Gastrocnemius medialis (tissue), 4 donors: ENCODE measurements at places on chromosomes 7 and 10. TPM values are rescaled to one million over a fixed set of nuclear protein-coding genes. Genes with fewer than 3 reads are reported as not detected.

ZNF804B gene
- total RNA-seq = not detected

LRRD1 gene
- total RNA-seq = not detected

ITIH5 gene
- 14.0 TPM for total RNA-seq

GRCh38 chr10:43282881-43283280 is 16.0 kb upstream of the RASGEF1A start:
- no peak overlapping the region for H3K4me3 ChIP-seq
- H3K27me3 ChIP-seq = peaks cover 17% of the 10 kb centered on the region
- H3K27ac ChIP-seq = no peak overlapping the region
- H3K4me1 ChIP-seq = no peaks in the 10 kb centered on the region
- H3K36me3 ChIP-seq = no peaks in the 10 kb centered on the region
- no peak for DNase-seq

HECW1 gene
- 1.8 TPM for total RNA-seq

TRIL gene
- total RNA-seq = 0.85 TPM

SKIDA1 gene
- total RNA-seq = not detected

- no peaks in the 10 kb centered on the region for H3K27me3 ChIP-seq
- peak; percentile 71 for DNase-seq
- H3K4me1 ChIP-seq = no peaks in the 10 kb centered on the region
- no peak overlapping the region for H3K27ac ChIP-seq
Observed at GRCh38 chr7:102272075-102272916, 14.4 kb upstream of the SH2B2 start.

GRCh38 chr7:99406557-99406956 is 1.8 kb downstream of the PDAP1 start:
- H3K27ac ChIP-seq = no peak overlapping the region
- DNase-seq = no peak
- no peaks in the 10 kb centered on the region for H3K36me3 ChIP-seq
- no peak overlapping the region for H3K4me3 ChIP-seq
- H3K4me1 ChIP-seq = peaks cover 43% of the 10 kb centered on the region
- no peaks in the 10 kb centered on the region for H3K27me3 ChIP-seq

DNA sequence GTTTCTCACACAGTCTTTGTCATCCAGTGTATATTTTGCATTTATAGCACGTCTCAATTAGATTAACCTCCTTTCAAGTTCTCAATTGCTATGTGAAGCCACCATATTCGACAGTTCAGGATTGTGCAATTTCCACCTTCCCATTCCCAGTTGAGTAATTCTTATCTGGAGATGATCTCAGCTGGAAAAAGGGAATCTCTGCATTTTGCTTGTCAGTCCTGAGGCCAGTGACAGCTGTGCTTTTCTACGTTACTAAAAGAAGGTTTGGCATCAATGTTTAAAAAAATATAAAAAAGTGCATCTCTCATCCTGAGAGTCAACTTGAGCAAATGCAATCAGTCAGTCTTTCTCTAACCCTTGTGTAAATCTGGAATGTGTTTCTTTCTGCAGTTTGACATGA is 247.7 kb downstream of the PRKG1 start:
- no peaks in the 10 kb centered on the region for H3K36me3 ChIP-seq
- no peak for DNase-seq
- no peak overlapping the region for H3K27ac ChIP-seq
- H3K4me3 ChIP-seq = no peak overlapping the region

GRCh38 chr7:107228291-107228690 is 59.5 kb downstream of the HBP1 start:
- no peaks in the 10 kb centered on the region for H3K36me3 ChIP-seq
- H3K27ac ChIP-seq = no peak overlapping the region
- no peaks in the 10 kb centered on the region for H3K27me3 ChIP-seq
- DNase-seq = no peak

DNA sequence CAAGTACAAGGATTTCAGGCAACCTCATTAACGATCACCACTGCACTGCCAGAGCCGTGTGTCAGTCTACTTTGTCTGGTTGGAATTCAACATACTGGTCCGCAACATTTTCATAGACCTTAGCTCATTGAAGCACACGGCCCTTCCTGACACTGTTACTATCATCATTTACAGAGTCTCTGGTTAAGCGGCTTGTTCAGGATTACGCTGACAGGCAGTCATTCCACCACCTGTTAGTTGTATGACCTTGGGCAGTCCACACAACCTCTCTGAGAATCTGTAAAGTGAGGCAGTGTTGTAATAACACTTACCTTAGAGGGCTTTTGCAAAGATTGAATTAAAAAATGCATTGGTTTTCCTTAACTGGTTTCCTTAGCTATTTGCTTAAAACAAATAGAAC is 112.6 kb downstream of the AOAH start:
- no peaks in the 10 kb centered on the region for H3K27me3 ChIP-seq
- DNase-seq = no peak
- no peaks in the 10 kb centered on the region for H3K4me1 ChIP-seq
- H3K27ac ChIP-seq = no peak overlapping the region
- no peak overlapping the region for H3K4me3 ChIP-seq

- no peaks in the 10 kb centered on the region for H3K4me1 ChIP-seq
- no peak for DNase-seq
- no peaks in the 10 kb centered on the region for H3K36me3 ChIP-seq
- H3K27me3 ChIP-seq = no peaks in the 10 kb centered on the region
Observed at GRCh38 chr7:132789281-132789680, 213.0 kb upstream of the PLXNA4 start.

GRCh38 chr7:89334797-89335196 is 539.3 kb upstream of the TEX47 start:
- DNase-seq = no peak
- no peaks in the 10 kb centered on the region for H3K27me3 ChIP-seq
- no peaks in the 10 kb centered on the region for H3K36me3 ChIP-seq
- no peaks in the 10 kb centered on the region for H3K4me1 ChIP-seq
- no peak overlapping the region for H3K4me3 ChIP-seq

- no peak overlapping the region for H3K4me3 ChIP-seq
- DNase-seq = no peak
- peak overlapping the region; percentile 15 for H3K27ac ChIP-seq
- H3K4me1 ChIP-seq = peaks cover 20% of the 10 kb centered on the region
- no peaks in the 10 kb centered on the region for H3K36me3 ChIP-seq
- no peaks in the 10 kb centered on the region for H3K27me3 ChIP-seq
Observed at GRCh38 chr10:61160253-61160652, 216.3 kb upstream of the RHOBTB1 start.

- H3K27me3 ChIP-seq = no peaks in the 10 kb centered on the region
- peaks cover 6% of the 10 kb centered on the region for H3K4me1 ChIP-seq
- no peaks in the 10 kb centered on the region for H3K36me3 ChIP-seq
- DNase-seq = no peak
- H3K4me3 ChIP-seq = no peak overlapping the region
Observed at GRCh38 chr10:42556931-42557330, 81.4 kb downstream of the ZNF33B start.
